Mesangial cell (primary cell): ENCODE measurements at places on chromosomes 12 and 14. TPM values are rescaled to one million over a fixed set of nuclear protein-coding genes. Genes with fewer than 3 reads are reported as not detected.

Gene ANG
- 2.7 and 4.6 TPM in 2 replicates for total RNA-seq

Gene PARP2
- total RNA-seq: 6.2 and 19.1 TPM in 2 replicates

Gene ETFBKMT
- 0.65 and 1.4 TPM in 2 replicates for total RNA-seq

Gene TPPP2
- total RNA-seq: not detected in 2 replicates

Gene PHETA1
- total RNA-seq: 13.2 and 22.4 TPM in 2 replicates

Gene FBXL14
- total RNA-seq: 10.4 and 17.4 TPM in 2 replicates

Gene SLC6A13
- total RNA-seq: 0.16 and 3.0 TPM in 2 replicates

Gene FOXN4
- total RNA-seq: not detected in 2 replicates

Gene OAS1
- 1.6 and 2.3 TPM in 2 replicates for total RNA-seq
